ENCODE measurements at places on chromosomes 3 and 15.

DNA sequence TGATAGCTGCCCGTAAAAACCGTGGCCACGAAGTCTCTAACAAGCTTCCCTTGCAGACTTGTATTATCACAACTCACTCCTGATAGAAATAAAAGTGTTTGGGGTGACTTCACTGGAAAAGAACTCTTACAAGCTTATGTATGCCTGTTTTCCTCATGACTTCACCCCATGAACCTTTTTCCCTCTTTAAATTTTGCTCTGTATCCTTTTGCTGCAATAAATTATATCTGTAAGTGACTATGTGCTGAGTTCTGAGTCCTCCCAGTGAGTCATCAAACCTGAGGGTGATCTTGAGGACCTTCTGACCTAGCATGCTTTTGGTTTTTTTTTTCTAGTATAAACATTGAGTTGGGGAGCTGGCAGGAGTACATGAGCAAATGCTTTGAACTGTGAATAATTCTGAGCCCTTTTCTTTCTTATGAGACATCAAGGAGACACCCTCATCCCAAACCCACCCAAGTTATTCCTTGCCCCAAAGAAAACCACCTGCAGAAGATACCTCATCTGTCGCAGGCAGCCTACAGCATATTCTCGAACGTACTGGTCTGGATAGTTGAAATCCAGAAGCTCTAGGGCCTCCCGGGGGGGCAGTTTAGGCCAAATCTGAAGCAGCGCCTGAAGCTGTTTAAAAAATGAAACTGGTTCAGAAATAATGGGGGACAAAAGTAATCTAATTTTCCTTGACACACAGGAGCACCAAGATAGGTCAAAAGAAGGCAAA, 85.9 kb downstream of the FAIM start:
- DNase-seq: no peak

- no peak for DNase-seq
Observed at GRCh38 chr3:140501770-140502364, 176.0 kb upstream of the TRIM42 start.

GRCh38 chr3:13057282-13058040, 15.8 kb downstream of the IQSEC1 start:
- DNase-seq: no peak

DNA sequence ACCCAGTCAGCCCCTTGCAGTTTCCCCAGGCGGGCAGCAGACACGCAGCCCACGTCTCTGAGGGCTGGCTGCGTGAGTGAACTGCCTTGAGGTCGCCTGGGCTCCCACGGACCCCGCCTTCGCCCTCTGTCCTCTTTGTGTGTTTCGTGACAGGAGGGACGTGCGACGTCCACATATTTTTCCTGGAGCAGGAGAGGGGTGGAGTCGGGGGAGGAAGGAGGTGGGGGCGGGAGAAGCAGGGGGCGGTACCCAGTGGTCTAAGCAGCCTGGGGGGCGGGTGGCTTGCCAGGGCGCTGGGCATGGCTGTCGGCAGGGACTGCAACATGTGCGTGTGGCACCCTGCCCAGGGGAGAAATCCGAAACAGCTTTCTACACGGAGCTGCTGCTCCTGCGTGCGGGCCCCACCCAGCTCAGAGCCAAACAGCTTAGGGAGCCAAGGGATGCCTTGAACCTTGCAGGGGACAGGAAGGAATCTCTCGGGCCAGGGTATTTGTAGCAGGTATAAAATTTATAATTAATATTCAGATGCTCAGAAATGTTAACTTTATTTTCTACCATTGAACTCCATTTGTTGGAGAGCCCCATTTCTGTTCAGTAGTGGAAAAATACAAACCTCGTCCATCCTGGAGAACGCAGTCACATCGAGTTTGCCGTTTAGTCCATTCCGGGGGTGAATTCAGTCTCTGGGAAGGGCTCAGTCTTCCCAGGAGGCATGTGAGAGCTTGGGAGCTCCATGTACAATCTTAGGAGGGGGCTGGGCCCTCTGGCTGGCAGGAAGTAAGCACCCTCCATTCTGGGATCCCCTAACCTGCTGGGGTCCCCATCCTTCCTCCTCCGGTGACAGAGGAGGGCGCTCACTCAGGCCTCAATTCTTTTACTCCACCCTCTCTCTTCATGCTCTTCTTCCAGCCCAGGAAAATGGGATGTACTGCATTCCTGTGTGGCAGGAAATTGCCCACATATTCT, 79.1 kb upstream of the MEF2A start:
- no peak for DNase-seq

- DNase-seq: no peak
Observed at GRCh38 chr3:10386121-10386520, 65.2 kb upstream of the SEC13 start.
